ENCODE measurements at places on chromosomes 16 and 17.

GRCh38 chr16:3655030-3655395 lies 522 bp downstream of the DNASE1 start:
- no peak for DNase-seq

GRCh38 chr16:74264811-74265210 lies 31.8 kb upstream of the PSMD7 start:
- DNase-seq: no peak

- no peak for DNase-seq
These were observed 7.1 kb upstream of the SPNS3 start for GRCh38 chr17:4426499-4427208.

DNA sequence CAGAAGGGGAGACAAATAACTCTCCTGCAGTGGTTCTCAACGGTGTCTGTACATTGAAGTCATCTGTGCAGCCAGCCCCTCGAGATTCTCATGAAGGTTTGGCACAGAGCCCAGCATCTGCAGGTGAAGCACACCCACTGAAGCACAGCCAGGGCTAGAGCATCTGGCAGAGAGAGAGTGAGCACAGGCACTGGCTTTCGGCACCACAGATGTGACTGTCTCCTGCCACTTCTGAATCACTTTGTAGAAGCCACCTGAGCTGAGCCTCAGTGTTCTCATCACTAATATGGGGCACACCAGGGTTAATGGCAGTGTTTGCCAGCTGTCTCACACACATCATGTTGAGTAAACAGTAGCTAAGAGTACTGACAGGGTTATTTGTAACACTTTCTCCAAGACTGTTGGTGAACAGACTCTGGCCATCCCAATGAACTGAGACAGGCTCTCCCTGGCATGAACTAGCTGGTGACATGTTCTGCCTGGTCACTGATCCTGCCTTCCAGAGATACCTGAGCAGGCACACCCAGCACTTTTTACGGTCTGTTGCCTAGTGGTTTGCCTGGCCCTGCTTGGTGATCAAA lies 10.9 kb downstream of the HSPB9 start:
- no peak for DNase-seq

GRCh38 chr16:1877804-1878203 lies 5.8 kb upstream of the MEIOB start:
- no peak for DNase-seq

- no peak for DNase-seq
These were observed 11.7 kb downstream of the PRKCA start for GRCh38 chr17:66313995-66314659.

DNA sequence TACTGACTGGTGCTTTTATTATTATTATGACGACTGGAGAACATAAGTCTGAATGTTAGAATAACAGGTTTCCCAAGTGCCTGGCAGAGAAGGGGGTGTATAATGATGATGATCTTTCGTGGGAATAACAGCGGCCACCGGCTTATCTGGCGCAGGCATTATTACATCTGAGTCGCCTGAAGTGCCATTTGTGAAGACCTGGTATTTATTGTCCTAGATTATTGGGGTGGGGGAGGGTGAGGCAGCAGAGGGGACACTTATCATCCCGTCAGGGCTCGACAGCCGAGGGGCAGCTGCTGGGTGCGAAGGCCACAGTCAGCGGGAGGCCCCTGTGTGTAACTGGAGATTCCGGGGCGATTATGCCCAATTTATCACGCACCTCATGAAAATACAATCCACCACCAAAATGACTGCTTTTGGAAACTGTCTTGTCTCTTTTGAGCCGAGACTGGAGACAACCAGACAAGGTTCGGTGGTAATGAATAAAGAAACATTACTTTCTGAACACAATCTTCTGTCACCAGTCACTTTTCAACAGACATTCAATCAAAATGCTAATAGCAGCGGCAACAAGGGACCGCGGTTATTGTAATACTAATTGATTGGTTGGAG lies 199.3 kb downstream of the CCDC182 start:
- DNase-seq: no peak

DNA sequence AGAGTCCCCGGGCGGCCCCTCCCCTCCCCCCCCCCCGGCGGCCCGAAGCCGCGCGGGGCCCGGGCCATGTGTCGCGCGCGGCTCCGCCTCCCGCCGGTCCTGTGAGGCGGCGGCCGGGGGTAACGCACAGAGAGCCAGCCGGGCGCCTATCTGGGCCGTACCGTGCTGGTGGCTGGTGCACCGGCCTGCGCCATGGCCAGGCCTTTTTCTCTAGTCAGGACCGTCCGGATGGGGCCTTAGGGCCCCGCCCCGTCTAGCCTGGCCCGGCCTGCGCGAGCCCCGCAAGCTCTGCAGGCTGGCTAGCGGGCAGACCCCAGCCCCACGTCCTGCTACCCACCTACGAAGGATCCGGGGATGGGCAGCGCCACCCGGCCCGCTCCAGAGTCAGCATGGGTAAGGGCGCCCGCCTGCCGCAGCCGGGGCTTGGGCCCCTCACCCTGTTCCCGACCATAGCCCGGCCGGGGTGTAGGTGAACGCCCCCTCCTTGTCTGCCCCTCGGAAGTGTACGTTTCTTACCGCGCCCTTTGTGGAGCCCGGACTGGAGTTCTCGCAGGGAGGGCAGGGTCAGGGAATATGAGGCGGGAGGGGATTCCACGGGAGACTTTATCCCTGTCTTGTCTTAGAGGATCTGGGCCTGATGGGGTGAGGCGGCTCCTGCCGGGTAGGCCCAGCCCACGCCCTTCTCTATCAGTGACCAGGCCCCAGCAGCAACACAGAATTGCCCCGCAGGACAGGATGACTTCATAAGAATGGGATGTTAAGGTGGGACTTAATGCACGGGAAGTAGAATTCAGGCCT lies at the start of gene CENPT:
TSS of gene CENPT (minus strand) at position 630 of the 798 bp plus-strand sequence. CDS start 13,834 bp downstream, outside the sequence.
- DNase-seq: no peak

GRCh38 chr16:4358831-4359561 lies 7.9 kb upstream of the PAM16 start:
- peak; percentile 42 for DNase-seq

GRCh38 chr16:22165508-22166285 lies 3.4 kb downstream of the SDR42E2 start:
- DNase-seq: no peak

- DNase-seq: no peak
These were observed 5.8 kb downstream of the OVCA2 start for GRCh38 chr17:2047590-2047989.

GRCh38 chr16:28062847-28063521 lies 530 bp downstream of the GSG1L start:
- DNase-seq: no peak

GRCh38 chr17:73617501-73617900 lies 26.7 kb downstream of the SDK2 start:
- DNase-seq: no peak

DNA sequence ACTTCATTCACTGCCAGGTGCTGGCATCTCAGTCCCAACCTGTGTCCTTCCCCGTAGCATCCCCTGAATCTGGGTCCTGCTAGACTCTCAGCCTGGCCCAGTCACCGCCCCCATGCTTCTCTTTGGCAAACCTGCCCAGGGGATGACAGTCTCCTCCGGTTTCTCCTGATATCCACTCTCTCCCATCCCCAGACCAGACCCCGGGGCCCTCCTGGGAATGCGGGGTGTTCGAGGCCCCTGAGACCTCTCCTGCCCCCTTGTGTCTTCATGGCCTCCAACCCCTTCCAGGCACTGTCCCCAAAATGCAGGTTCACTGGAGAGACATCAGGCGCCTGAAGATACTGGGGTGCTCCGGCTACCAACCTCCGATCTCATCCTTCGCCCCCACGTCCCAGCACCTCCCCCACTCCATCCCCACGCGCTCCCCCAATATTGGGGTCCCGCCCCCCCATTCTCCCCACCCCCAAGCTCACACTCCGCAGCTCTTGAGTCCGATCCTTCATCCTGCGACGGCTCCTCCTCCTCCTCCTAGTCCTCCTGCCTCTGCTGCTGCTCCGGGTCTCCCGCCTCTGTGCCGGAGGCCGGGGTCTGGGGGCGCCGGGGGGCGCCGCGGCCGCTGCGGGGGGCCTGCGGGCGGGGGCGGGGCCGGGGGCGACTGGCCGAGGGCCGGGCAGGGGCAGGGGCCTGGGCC lies 399 bp downstream of the STX1B start:
- DNase-seq: no peak

DNA sequence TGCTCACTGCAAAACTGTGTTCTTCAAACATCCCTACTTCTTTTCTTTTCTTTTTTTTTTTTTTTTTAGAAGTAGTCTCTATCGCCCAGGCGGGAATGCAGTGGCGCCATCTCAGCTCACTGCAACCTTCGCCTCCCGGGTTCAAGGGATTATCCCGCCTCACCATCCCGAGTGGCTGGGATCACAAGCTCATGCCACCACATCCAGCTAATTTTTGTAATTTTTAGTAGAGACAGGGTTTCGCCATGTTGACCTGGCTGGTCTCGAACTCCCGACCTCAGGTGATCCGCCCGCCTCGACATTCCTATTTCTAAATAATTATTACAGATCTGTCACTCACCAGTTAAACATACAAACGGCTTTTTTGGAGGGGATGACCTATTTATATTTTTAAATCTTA lies 1.0 kb upstream of the RNASEK start:
- no peak for DNase-seq

DNA sequence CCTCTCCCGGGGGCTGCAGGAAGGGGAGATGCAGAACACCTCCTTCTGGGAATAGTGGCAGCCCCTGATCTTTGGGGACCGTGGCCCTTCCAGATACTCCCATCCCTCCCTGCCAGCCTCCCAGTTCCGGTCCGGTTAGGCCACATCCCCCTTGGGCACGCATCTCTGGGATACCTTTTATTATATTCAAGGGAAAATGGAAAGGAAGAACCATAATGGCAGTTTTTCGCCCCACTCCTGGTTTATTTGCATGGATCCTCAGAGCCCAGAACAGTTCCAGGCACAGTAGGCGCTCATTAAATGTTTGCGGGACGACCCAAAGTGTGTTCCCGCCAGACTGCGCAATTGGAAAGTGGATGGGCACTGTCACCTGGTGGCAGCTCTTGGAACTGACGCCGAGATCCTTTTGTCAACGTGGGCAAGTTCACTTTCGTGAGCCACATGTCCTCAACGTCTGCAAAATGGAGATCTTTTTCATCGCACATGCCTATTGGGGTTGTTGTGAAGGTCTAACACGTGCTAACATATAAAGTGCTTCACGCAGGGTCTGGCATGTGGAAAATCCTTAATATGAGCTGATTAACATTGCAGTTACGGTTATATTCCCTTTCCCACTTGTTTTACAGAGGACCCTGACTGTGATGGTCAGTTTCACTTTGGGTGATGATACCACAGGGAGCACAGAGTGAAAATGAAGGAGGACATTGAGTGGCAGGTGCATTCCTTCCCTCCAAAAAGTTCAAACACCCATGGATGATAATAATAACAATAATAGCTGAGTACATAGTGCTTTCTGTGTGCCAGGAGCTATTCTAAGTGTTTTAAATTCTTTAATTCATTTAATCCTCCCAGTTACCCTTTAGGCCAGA lies 1.7 kb upstream of the GPRC5B start:
- DNase-seq: peak; percentile 49

DNA sequence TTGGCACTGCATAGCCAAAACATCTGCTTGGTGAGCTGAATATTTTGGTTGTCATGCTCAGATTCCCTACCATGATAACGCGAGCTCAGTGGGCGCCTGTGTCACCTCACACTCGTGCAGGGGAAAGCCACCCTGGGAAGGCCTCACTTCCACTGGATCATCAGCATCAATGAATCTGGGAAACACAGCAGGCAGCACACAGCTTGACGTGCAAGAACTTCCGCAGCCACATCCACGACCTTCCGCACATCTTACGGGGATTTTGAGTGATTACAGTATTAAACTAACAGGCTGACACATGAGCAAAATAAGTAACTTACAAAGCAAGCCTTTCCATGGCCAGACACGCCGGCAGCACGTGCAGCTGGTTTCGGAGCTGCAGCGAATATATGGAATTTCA lies 54.7 kb upstream of the FOXF1 start:
- no peak for DNase-seq

GRCh38 chr16:80710918-80711317 lies 93.5 kb downstream of the CDYL2 start:
- no peak for DNase-seq

All from stimulated activated CD8-positive, alpha-beta memory T cell treated with anti-CD3 and anti-CD28 coated beads, Interleukin-7, amount 100 ng/mL, for 1 hour (primary cell).